MCF 10A (cell line): ENCODE measurements at places on chromosomes 7 and 10. TPM values are rescaled to one million over a fixed set of nuclear protein-coding genes. Genes with fewer than 3 reads are reported as not detected.

ADAM22 gene
- not detected in 2 replicates for total RNA-seq

DENND2A gene
- total RNA-seq, result 0.26 TPM in 1 of 2 replicates, not detected in the other

SUN3 gene
- 0.22 TPM in 1 of 2 replicates, not detected in the other for total RNA-seq

CPED1 gene
- not detected in 2 replicates for total RNA-seq

CHAT gene
- total RNA-seq, result not detected in 2 replicates

IRF5 gene
- 7.5 and 10.1 TPM in 2 replicates for total RNA-seq

ZNF282 gene
- total RNA-seq, result 43.9 and 46.4 TPM in 2 replicates

TFEC gene
- not detected in 2 replicates for total RNA-seq

TFPI2 gene
- not detected in 2 replicates for total RNA-seq

RASA4 gene
- total RNA-seq, result 2.1 and 4.0 TPM in 2 replicates

NEBL gene
- total RNA-seq, result 30.6 and 44.3 TPM in 2 replicates

NCOA4 gene
- total RNA-seq, result 73.5 and 81.6 TPM in 2 replicates

ABCB4 gene
- not detected in 2 replicates for total RNA-seq

PON2 gene
- 120 and 140 TPM in 2 replicates for total RNA-seq

MYL10 gene
- total RNA-seq, result not detected in 2 replicates

ACBD7 gene
- total RNA-seq, result 0.54 and 0.63 TPM in 2 replicates
